ENCODE measurements at places on chromosomes 5 and 9.

- DNase-seq: no peak
These were observed 8.5 kb downstream of the GIN1 start for GRCh38 chr5:103111468-103111867.

DNA sequence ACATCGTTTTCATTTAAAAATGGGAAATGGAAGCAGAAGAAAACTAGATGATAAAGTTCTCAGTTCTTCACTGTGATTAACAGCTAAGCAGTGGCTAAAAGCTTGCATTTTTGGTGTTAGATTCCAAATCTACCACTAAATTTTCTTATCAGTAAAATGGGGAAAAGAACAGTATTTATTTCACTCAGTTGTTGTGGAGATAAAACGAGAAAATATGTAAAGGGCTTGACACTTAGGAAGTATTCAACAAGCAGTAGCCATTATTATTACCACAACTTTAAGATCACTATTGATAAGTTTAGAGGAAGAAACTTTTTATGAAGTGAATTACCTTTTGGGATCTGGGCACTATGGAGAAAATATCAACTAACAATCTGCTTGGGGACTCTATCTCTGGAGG lies 4.5 kb downstream of the STOM start:
- no peak for DNase-seq

- DNase-seq: no peak
These were observed 24.0 kb upstream of the EBF1 start for GRCh38 chr5:159123700-159124099.

DNA sequence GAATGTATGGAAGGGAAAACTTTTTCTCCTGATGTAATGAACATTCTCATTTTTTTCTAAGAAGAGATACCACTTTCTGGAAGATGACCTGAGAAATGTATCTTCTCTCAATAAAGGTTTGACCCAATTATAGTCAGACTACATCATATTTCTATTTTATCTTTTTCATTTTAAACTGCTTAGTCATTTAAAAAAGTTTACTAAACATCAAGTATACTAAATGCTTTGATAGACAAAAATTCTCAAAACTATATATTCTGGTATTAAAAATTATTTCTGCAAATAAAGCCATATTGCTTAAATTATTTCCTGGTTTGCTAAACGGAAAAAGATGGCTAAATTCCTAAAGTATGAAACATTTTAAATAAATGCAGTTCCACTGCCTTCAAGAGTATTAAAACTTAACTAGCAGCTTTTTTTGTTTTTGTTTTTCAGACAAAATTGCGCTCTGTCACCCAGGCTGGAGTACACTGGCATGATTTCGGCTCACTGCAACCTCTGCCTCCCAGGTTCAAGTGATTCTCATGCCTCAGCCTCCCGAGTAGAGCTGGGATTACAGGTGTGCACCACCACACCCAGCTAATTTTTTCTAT lies 37.1 kb downstream of the FBXW11 start:
- no peak for DNase-seq

DNA sequence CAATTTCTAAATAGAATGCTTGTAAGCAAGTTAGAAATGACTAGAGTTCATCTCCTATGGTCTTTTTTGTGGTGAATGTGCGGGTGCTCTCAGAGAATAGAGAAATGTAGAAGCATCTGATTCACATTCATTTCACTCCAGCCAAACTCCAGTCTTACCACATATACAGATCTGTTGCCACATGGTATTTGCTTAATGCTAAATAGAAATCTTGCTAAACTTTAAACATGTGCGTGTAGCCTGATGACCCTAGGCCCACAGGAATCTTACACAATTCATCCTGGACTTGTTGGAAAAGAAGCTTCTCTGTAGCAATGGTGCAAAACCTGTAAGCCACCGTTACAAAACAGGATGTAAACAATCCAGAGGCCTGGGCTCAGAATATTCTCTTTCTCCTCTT lies 135.2 kb downstream of the PCSK1 start:
- no peak for DNase-seq

GRCh38 chr9:116937361-116937760 lies 250.3 kb downstream of the TRIM32 start:
- DNase-seq: no peak

DNA sequence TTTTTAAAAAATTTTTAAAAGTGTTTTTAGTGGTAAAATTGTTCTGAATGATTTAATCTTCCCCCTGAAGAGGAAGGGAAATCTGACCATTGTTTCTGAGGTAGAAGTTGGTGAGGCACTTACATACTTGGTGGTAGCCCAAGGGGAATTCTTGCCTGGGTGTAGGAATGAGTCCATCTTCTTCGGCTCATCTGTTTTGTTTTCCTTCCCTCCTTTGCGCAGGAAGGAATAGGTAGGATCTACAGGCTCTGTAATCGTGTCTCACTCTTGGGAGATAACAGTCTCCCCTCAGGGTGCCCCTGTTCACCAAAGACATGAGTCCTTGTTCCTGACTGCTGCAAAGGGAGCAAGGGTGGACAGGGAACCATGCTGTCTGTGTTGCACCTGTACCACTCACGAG lies 138.1 kb downstream of the HSPA4 start:
- no peak for DNase-seq

- DNase-seq: no peak
These were observed 30.3 kb downstream of the TYRP1 start for GRCh38 chr9:12723409-12724028.

- no peak for DNase-seq
These were observed 46.0 kb downstream of the MYO10 start for GRCh38 chr5:16889972-16890519.

- DNase-seq: peak; percentile 99
These were observed at the start of gene SLC30A5 for GRCh38 chr5:69093771-69094482. TSS of gene SLC30A5 (plus strand) at chr5:69094014. CDS start at chr5:69094256, 242 bp downstream.

- DNase-seq: no peak
These were observed 12.2 kb upstream of the CARTPT start for GRCh38 chr5:71706906-71707305.

DNA sequence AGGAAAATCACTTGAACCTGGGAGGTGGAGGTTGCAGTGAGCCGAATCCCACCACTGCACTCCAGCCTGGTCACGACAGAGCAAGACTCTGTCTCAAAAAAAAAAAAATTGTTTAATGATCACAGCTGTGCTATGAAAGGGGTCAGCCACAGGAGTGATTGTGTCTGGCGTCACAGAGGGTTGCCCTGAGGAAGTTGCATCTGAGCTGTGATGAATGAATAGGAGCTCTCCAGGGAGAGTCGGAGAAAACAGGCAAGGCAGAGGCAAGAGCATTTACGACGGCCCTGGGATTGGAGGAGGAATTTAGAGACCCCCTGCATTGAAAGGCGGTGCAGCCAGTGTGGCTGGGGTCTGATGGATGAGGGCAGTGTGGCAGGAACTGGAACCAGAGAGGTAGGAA lies 25.1 kb downstream of the NAIF1 start:
- no peak for DNase-seq

DNA sequence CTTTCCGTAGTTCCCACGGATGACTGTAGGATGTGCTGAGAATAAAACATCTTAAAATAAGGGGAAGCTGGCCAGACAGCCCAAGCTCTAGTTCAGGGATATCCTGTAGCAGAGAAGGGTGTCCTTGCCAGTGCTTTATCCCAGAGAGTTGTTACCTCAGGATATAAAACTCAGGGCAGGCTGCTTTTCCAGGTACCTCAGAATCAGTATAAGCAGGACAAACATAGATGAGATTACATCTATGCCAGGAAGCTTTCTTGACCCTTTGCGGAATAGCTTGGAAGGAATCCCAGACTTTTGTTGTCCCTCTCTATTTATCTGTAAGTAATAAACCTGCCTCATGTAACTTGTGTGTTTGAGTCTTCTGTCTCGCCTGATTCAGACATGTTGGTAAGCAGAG lies 565.7 kb downstream of the PRDM9 start:
- no peak for DNase-seq

- DNase-seq: no peak
These were observed 5.5 kb upstream of the AQP3 start for GRCh38 chr9:33452828-33453271.

GRCh38 chr9:107218829-107219485 lies 64.1 kb upstream of the RAD23B start:
- no peak for DNase-seq

GRCh38 chr5:178651046-178651810 lies 24.4 kb upstream of the CLK4 start:
- DNase-seq: no peak

GRCh38 chr9:107548298-107549142 lies 59.0 kb upstream of the KLF4 start:
- no peak for DNase-seq

- no peak for DNase-seq
These were observed 4.7 kb downstream of the KLHL3 start for GRCh38 chr5:137731176-137731575.

GRCh38 chr5:136722086-136722485 lies 356.7 kb upstream of the TRPC7 start:
- DNase-seq: no peak

- DNase-seq: no peak
These were observed 12.0 kb upstream of the AJM1 start for GRCh38 chr9:136829981-136830885.

DNA sequence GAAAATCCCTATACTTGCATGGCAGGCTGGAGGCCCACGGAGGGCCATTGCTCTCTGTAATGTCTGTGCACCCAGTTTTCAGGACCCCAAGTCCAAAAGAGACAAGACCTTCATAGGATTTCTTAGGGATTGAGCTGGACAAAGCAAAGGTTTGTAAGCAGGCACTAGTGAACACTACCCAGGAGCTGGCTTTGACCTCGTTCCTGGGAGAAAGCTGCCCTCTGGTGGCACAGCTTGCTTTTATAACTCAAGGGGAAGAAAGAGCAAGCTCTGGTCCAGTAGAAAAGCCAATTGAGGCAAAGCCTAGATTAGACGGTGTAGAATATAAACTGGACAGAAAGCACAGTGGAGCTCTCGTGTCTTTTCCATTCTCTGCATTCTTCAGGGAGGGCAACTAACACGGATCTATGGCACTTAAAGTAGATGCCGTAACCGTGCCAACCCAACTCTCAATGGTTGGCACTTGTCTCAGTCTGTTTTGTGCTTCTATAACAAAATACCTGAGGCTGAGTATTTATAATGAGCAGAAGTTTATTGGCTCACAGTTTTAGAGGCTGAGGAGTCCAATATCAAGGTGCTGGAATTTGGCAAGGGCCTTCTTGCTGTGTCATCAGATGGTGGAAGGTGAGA lies 7.9 kb downstream of the GABRP start:
- no peak for DNase-seq

DNA sequence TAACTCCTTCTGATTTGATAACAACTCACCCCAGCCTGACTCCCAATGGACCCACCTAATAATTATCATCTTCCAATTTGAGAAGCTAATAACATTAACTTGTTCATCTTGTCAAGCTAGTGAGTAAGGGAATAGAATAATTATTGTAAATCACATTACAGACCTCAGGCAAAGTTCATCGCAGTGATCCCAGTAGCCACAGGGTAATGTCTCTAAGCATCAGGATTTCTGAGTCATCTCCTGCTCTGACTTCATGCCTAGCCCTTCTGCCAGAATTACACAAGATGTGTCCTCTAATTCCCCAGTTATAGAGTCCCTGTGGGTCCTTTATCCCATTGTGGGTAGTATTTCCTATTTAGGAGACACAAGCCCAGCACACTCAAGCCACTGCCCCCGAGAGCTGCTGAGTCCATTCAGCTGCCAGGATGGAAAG lies 365.7 kb downstream of the DEPDC1B start:
- DNase-seq: no peak

GRCh38 chr9:123127512-123128075 lies 94.1 kb downstream of the GPR21 start:
- DNase-seq: no peak

GRCh38 chr5:98763001-98763630 lies 10.3 kb upstream of the RGMB start:
- no peak for DNase-seq

DNA sequence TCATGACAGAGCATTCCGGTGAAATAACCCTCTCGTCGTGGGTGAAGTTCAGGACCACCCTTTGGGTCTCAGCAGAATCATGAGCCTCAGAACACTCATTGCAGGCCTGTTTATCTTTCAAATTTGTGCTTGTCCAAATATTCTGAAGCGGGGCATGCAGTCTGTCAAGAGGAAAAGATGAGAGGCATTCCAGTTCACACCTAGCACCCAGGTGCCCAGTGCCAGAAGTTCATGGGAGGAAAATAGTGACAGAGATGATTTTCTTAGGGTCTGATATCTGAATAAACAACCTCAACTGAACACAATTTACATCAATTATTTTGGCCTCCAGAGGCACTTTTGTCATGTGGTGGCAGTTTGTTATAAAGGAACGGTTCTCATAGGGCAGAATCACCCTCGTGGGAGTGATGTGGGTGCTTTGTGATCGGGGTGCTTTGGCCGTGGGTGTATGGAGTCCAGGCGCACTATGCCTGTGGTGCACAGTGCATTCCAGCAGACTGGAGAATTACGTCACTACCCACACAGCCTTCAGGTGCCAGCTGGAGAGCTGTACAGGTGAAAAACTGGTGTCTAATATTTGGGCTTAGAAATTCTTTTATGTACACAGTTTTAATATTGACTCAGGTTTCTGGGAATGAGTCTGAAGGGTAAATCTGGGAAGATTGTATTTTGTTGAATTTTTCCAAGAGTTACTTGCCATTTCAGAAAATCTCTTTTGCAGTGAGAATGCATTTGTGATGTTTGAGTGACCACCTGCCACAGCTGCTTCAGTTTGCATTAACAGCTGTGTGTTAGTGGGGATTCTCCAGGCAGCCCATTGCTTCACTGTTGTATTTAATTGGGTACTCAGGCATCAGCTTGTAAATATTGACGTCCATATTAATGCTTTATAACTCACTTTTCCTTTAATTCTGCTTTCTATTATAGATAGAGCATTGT lies 289.3 kb downstream of the FANCC start:
- no peak for DNase-seq

- DNase-seq: no peak
These were observed 71.4 kb upstream of the CHD1 start for GRCh38 chr5:99000221-99000620.

GRCh38 chr9:101455656-101456240 lies 20.2 kb upstream of the ALDOB start:
- no peak for DNase-seq

- no peak for DNase-seq
These were observed 13.1 kb downstream of the RAB3C start for GRCh38 chr5:58595952-58596351.

DNA sequence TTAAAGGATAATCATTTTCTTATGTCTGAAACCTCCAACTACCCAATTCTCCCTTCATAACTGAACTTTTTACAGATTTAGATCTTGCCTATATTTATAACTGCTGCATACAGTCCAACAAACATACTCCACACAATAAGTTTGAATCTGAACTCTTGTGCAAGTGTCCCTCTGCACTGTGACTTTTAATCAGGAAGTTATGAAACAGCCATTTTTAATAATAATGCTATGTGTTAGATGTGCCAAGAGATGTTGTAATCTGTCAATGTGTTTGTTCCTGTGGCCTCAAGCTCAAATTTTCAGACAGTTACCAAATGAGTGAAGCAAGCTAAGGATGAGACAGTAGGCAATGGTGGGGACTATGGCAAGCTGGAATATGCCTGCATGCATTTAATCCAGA lies 57.6 kb upstream of the MTAP start:
- no peak for DNase-seq

- DNase-seq: no peak
These were observed 12.3 kb downstream of the PRR7 start for GRCh38 chr5:177458912-177459350.
